ENCODE measurements at places on chromosomes 3 and 15.

GRCh38 chr3:147361454-147362420 is 44.6 kb downstream of the ZIC4 start:
- DNase-seq, result no peak

- no peak for DNase-seq
Observed at GRCh38 chr3:152229692-152230091, 39.0 kb upstream of the MBNL1 start.

DNA sequence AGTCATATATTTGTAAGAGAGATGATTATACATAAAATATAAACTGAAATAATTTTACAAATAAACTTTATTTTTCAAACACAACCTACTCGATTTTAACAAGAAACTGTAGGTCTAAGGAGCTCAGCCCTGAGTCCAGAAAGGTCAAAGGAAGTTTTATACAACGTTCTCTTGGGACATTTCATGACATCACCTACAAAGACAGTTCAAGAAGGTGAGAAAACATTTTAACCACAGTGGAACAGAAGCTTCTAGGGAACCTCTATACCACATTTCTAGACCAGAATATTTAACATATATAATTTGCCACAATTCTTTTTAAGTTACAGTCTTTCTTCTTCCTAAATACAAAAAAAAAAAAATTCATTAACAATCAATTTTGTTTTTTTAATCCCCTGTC is 40.1 kb downstream of the CBLB start:
- no peak for DNase-seq

DNA sequence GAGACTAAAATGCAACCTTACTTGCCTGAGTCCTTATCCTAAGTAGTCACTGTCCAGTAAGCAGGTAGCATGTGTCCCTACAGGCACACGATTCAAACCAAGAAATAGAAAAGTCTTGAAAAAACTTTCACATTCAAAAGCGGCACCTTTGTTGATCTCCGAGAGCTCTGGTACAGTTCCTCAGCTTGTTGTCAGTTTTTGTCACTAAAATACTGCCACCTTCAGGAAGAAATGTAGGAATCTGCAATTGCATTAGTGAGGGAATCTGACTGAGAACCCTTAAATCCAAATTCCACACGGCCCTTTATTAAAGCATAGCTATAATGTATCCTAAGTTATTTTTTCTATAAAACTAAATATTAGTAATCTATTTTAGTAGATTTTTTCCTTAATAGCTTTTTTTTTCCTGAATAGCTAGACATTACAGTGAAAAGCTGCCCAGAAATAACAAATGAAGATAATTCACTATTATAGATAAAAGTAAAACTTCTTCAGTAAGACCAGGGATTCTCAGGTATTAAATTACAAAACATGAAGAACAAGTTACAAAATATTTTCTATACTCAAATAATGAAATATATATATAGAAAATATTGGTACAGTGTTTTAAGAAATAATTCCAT is 44.0 kb downstream of the CCDC54 start:
- DNase-seq, result no peak

DNA sequence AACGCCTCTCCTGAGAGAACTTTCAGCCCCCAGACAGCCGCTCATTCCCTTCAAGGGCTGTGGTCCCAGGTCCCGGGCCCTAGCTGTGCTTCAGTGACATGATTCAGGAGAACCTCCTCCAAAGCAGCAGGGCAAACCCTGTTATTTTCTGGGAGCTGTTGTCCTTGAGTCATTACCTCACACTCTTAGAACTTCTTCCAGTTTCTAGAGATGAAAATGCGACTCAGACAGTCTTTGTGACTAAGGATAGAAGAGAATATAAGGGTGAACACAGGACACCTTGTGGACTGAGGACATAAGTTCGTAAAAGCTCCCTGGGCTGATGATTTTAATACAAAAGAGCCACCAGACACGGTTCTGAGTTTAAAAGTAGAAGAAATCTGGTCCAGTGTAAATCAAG is 203.8 kb downstream of the RORA start:
- DNase-seq, result no peak

DNA sequence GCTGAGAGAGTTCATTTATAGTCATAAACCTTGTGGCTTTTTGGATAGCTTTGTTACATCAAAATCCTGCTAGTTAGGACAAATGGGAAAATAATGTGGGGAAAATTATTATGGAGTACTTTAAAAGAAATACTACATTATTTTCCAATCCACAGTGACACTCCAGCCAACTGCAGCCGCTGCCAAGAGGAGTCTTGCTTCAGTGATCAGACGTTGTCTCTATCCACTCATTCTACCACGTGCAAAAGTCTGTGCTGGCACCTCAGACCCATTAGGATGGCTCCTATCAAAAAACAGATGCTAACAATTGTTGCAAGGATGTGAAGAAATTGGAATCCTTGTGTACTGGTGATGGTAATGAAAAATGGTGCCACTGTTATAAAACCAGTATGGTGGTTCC is 128.6 kb upstream of the IQSEC1 start:
- DNase-seq, result no peak

DNA sequence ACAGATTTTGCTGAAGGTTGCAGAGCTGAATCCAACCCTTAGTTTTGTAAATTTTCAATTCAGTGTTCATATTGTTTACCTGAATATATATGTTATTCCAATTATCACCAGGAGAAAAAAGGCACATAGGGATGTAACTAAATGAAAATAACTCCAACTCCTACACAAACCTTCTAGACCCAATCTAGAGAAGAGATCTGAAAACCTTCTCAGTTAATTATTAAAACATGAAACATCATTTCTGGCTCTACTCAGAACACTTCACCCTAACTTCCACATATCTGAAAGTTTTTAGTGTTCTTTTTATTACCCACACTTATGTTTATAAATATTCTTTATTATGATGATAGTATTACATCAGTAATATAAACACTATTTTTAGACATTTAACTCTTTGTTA is 76.6 kb downstream of the LRRFIP2 start:
- no peak for DNase-seq

GRCh38 chr15:54197995-54198394 is 219.8 kb downstream of the UNC13C start:
- DNase-seq, result no peak

DNA sequence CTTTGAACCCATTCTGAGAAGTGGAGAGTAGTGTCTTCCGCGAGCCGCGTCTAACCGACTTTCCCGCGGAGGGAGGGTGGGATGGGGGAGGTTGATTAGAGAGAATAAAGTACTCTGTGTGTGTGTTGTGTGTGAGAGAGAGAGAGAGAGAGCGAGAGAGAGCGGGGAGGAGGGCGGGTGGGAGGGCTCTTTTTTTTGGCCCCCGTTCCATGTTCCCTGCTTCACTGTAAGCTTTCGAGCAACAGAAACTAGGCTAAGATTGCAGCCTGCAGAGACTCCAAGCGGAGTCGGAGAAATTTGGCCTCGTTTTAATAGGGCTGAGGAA is 1.6 kb upstream of the MEIS2 start:
- DNase-seq, result no peak

GRCh38 chr15:75123395-75123794 is 78.3 kb upstream of the C15orf39 start:
- no peak for DNase-seq

DNA sequence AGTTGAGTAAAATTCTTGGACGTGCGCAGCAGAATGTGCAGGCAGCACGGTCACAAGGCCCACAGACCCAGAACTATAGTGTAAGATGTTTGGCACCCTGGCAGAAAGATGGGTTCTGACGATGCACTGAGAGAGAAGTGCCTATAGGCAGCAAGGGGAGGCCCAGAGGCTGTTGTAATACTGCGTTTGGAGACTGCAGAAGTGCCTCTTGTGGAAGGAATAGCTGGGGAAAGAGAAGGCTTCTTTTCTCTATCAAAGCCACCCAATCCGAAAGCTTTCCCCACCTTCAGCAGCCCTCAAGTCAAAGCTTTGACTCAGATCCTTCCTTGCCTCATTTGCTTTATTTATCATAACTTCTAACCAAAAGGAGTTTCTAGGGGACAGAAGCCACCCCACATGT is 5.2 kb upstream of the SIN3A start:
- no peak for DNase-seq

GRCh38 chr15:94298364-94298763 is 67.0 kb downstream of the MCTP2 start:
- DNase-seq, result no peak

GRCh38 chr3:107674371-107674770 is 151.6 kb downstream of the BBX start:
- DNase-seq, result no peak

DNA sequence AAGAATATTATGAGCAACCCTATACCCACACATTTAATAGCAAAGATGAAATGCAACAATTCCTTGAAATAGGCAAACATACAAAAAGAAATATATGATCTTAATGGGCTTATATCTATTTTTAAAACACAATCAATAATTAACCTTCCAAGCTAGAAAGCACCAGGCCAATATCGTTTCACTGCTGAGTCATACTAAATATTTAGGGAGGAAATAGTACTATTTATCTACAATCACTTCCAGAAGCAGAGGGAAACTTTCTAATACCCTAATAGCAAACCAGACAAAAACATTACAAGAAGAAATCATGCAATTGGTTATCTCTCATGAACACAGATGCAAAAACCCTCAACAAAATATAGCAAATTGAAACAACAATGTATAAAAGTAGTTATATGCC is 207.8 kb downstream of the MTHFS start:
- DNase-seq, result no peak

- DNase-seq, result no peak
Observed at GRCh38 chr3:103511891-103512290, 1077.1 kb downstream of the ZPLD1 start.

DNA sequence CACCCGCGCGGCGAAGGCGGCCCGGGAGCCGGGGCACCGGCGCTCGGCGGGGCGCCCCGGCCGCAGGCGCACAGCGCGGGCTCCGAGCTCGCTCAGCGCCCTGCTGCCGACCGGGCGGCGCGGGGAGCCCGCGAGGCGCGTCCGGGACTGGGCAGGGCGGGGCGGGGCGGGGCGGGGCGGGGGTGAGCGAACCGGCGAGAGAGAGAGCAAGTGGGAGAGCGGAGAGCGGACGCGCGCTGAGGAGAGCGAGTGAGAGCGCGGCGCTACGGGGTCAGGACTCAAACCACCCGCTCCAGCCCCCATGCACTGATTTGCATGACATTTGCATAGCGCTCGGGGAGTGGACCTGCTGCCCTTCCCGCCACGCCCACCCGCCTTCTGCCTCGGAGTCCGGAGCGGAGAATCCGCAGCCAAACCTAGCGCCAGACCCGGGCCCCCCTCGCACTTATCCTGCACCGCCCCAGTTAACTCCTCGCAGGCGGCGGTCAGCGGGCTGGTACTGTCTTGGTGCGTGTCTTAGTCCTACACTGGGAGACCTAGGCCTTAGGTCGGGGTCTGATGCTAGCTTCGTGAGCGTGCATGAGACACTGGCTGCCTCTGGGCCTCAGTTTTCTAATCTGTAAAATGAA is at the start of gene MYLK:
MYLK (minus strand) TSS at position 130 of the 629 bp plus-strand sequence. CDS start 90,491 bp downstream, outside the sequence.
- no peak for DNase-seq

GRCh38 chr3:94416768-94417167 is 353.9 kb downstream of the NSUN3 start:
- no peak for DNase-seq

- no peak for DNase-seq
Observed at GRCh38 chr3:43190670-43191069, 84.8 kb upstream of the POMGNT2 start.

DNA sequence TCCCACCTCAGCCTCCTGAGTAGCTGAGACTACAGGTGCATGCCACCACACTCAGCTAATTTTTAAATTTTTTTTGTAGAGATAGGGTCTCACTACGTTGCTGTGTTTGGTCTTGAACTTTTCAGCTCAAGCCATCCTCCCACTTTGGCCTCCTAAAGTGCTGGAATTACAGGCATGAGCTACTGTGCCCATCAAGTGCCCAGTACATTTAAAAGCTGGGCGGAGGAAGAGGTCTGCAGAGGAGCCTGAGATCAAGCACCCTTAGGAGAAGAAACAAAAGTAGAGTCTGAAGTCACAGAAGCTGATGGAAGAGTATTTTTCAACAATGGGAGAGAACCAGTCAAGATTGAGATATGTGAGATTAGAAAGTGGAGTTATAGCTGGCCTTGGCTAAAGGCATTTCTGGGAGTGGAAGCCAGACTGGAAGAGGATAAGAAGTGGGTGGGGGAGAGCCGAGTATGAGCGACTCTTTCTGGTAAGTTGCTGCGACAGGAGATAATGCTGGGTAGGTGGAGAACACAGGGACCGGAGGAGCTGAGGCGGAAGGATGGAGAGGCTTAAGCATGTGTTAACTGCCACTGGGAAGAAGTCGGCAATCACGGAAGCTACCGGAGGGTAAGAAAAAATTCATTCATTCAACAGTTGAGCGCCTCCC is 782 bp upstream of the IREB2 start:
- no peak for DNase-seq

- peak; percentile 24 for DNase-seq
Observed at GRCh38 chr15:90059208-90059985, 42.9 kb downstream of the IDH2 start.

DNA sequence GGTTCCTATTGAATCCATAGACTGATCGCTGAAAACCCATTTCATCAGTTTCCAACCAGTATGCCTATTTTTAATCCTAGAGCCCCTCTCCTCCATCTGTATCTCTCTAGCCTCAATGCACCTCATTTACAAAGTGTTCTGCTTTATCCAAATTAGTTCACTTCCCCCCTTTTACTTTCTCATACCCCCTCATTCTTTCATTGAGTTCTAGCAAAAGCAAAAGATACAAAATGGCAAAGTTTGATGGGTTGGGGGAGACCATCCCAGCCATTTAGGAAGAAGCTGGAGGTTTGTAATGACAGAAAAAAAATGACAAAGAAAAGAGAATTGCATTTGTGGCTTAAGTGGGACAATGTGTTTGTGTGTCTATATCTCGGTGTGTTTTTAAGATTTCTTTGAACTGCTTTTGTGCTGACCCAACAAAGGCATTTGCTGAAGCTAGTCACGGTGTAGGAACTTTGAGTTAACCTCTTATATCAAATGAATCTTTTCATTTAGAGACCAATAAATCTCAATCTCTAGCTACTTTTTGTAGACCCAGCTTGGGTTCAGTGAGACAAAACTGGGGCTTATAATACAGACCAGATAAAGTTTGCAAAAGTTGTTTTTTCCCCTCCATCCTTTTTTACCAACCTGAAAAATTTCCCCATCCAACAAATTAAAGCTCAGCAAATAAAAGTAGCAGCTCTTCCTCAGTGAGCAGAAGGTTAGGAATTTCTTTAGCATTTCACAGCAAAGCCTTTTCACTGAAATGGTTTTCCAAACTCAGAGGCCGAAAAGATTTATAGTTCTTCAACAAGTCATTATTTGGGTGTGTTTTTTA is 18.7 kb downstream of the NR2F2 start:
- DNase-seq, result no peak

- no peak for DNase-seq
Observed at GRCh38 chr3:126294211-126294808, 62.9 kb downstream of the KLF15 start.

GRCh38 chr3:193962986-193963685 is 172.8 kb upstream of the HES1 start:
- DNase-seq, result no peak

DNA sequence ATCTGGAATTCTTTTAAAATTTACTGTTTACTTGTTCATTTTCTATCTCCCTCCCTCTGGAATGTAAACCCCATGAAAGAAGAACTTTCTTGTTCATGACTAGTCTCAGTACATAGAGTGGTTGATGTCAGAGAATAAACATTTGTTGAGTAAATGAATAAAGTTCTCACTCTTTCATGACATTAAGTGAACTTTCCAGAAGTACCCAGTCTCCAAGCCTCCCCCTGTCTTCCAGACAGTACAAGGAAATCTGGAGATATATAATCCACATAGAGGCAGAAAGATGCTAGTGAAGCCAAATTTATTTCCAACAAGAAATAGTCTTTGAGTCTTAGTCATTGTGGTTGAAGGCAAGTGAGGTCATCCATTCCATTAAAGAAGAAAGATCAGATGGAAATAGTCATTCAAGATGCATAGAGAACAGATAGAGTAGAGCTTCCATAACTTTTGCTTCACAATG is 71.5 kb upstream of the GALNT15 start:
- DNase-seq, result no peak

GRCh38 chr15:42735382-42736165 is 1.4 kb downstream of the CDAN1 start:
- no peak for DNase-seq
